Stimulated activated CD4-positive, alpha-beta T cell treated with anti-CD3 and anti-CD28 coated beads, Interleukin-1b, Interleukin-23, amount 100 ng/mL, for 1 hour (primary cell): ENCODE measurements at places on chromosomes 11 and 22.

DNA sequence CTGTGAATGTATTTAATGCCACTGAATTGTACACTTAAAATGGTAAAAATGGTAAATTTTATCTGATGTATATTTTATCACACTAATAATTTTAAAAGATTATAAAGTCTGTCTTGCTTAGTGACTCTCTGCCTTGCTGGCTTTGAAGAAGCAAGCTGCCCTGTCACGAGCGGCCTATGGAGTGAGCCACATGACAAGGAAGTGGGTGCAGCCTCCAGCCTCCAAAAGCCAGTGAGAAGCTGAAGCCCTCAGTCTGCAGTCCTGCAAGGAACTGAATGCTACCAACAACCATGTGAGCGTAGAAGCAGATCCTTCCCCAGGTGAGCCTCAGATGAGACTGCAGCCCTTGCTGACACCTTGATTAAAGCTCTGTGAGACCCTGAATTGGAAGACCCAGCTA, 20.0 kb downstream of the C11orf24 start:
- no peak for DNase-seq

DNA sequence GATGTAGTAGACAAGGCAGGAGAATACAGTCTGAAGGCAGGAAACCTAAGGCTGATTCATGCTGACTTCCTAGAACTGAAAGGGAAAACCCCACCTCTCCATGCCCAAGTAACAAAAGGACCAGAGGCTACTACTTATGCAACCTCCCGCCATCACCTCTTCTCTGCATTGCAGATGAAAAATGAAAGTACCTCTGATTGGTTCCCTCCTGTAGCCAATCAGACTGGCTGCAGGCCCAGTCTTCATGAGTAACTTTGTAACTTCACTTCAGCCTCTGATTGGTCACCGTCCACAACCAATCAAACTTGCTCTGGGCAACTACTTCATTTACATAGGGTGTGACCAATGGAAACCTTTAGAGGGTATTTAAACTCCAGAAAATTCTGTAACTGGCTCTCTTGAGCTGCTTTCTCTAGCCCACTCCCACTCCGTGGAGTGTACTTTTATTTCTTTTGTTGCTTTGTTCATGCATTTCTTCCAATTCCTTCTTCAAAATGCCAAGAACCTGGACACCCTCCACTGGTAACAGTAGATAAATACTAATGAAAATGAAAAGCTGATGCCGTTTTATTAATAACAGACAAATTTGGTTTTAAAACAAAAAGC, 5.2 kb upstream of the MAP6 start:
- no peak for DNase-seq

DNA sequence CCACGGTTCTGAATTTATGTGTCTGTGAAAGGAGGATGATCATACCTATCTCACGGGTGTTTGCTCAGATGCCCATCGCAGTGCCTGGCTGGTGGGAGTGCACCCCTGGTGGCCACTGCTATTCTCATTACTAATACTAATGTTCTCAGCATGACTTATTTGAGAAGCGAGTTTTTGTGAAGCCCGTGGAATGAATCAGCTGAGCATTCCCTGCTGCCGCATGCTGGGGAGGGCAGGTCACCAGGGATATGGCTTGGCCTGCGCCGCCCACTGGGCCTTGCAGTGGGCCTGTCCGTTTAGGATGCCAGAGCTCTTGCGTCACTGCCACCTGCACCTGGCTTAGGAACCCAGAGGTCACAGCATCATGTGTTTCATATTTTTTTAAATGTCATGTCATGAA, 16.9 kb downstream of the CTTN start:
- no peak for DNase-seq

- DNase-seq = no peak
Observed at GRCh38 chr11:36095716-36096115, 151.9 kb downstream of the LDLRAD3 start.

GRCh38 chr11:12993626-12994025, 15.5 kb upstream of the RASSF10 start:
- DNase-seq = no peak

DNA sequence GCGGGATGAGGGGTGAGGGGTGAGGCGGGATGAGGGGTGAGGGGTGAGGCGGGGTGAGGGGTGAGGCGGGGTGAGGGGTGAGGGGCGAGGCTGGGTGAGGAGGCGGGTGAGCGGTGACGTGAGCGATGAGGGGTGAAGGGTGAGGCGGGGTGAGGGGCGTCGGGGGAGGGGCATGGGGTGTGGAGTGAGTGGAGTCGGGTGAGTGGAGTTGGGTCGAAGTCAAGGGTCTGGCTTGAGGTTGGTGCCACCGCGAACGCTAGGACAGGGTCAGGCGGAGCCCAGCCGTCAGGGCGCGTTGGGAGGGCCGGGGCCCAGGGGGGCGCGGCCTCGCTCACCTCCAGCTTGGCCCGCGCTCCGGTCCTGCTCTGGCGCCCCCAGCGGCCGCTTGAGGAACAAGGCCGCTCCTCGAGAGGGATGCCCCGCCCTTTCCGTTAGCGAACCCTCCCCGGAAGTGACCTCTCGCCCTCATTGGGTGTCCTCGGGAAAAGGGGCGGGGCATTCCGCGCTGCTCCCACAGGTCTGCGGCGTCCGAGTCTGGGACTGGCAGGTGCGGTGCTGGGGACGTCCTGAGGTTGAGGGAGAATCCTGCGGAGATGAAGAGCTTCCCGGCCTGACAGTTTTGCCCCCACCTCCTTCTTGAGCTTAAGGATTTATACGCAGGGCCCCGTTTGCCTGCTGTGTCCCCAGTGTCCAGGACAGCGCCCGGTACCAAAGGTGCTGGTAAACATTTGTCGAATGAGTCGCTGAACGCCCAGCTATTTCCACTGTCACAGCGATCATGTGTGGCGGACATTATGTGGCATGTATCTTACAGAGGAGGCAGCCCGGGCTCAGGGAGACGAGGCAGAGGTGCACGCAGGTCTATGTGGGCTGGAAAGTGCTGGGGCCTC, at the start of gene SYCE3:
TSS of gene SYCE3 (minus strand) at position 397 of the 890 bp plus-strand sequence. CDS start 6,514 bp downstream, outside the sequence.
- DNase-seq = peak; percentile 96

- DNase-seq = no peak
Observed at GRCh38 chr11:15494740-15495139, 380.0 kb downstream of the INSC start.

- no peak for DNase-seq
Observed at GRCh38 chr11:94826415-94826814, 58.3 kb downstream of the AMOTL1 start.

DNA sequence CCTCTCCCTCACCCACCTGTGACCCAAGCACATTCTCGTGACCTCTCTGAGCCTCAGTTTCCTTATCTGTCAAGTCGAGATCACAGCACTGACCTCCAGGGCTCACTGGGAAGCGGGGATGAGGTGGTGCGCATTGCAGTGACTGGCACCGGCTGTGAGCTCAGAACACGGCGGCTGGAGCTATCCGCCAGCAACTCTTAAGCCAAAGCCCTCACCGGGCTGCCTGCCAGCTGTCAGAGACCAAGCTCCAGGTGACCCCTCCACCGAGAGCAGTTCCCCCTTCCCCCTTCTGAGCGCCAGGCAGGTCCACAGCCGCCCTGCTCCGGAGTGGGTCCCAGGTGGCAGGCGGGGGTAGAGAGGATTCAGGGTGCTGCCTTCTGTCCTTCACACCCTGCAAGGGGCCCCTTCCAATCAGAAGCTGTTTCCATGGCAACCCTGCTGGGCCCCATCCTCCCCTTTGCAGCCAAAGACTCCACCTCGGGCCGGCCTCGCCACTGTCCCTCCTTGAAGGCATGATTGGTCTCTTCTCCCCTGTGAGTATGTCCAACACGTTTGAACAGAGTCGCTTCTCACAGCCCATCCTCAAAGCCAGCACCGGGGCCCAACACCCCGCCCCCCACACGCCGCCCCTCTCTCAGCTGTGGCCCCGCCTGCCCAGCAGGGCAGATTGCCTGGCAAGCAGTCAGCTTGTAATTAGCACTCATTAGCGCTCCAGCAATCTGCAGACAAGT, 98.7 kb downstream of the WNT7B start:
- no peak for DNase-seq

GRCh38 chr11:82998697-82999096, 73.0 kb downstream of the RAB30 start:
- DNase-seq = no peak

DNA sequence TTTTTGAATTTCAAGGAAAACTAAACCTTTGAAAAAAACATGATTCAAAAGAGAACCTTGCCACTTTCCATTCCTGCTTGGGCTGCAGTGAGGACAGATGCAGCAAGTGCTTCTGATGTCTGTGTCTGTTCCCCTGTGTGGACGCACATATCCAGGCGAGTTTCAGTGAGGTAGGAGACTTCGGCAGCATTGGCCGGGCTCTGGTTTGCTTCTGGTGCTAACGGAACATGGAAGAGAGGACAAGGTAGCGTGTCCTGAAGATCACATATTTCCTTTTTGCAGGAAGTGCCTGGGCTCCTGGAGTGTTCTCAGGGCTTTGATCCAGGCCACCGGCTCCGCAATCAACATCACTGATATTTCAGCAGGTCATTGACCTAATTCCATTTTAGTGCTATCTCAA, 33.1 kb upstream of the IGLL5 start:
- DNase-seq = no peak

DNA sequence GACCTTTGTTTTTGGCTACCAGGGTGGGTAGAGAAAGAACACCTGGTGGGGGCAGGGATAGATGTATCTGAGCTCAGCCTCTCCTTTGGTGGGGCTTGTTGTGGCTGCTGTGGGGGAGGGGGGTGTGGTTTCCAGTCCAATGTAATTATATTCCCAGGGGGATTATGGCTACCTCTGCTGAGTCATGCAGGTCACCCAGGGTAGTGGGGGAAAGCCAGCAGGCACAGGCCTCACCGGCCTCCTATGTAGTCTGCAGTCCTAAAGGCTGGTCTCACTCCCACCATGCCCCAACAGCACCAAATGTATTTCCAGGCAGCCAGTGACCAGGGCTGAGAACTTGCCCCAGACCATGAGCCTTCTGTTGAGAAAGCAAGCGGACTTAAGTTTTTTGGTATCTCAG, 119.6 kb downstream of the DYNC2H1 start:
- DNase-seq = no peak

DNA sequence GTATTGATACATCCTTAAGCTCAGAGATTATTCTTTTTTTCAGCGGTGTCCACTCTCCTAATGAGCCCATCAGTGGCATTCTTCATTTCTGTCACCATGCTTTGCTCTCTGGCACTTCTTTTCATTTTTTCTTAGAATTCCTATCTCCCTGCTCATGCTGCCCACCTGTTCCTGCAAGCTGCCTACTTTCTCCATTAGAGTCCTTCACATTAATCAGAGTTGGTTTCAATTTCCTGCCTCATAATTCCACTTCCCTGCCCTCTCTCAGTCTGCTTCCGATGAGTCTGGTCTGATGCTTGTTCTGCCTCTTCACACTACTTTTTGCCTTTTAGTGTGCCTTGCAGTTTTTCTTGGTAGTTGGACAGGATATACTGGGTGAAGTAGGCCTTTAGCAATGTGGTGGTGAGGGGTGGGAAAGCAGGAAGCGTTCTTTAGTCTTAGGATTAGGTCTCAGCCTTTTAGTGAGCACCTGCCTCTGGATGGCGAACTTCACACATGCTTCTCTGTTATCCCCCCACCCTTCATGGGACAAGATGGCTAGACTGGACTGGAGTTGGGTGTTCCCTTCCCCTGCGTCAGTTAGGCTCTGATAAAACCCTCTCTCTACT, 53.6 kb downstream of the CECR2 start:
- DNase-seq = no peak

DNA sequence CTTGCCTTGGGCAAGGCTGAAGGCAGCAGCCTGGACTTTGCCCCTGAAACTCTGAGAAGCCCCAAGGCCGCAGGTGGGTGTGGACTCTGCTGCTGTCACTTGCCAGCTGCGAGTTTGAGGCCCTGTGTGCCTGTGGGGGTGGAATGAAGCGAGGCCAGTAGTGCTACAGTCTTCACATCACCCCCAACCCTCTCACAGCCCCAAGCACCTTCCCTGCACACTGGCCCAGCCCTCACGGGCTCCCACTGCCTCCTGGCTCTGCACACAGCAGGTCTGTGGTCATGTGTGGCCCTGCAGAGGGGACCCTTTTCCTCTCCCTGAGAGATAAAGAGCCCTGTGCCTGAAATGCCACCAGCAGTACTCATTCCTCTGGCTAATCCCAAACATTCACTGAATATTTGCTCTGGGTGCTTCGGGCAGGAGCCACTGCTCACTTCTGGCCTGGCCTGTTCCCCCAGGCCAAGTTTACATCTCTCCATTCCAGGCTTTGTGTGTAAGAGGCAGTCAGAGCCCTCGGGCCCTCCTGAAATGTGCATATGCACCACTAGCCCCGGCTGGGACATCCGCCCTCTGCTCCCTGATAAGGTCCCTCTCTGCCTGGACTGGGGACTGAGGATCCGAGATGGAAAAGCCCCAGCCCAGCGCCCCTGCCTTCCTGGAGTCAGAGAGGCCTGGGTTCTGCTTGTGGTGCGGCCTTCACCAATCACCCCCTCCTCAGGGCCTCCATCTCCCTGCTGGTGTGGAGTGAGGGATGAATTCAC, 17.7 kb downstream of the MGAT3 start:
- DNase-seq = no peak

- no peak for DNase-seq
Observed at GRCh38 chr11:111069066-111069465, 176.5 kb upstream of the POU2AF2 start.

DNA sequence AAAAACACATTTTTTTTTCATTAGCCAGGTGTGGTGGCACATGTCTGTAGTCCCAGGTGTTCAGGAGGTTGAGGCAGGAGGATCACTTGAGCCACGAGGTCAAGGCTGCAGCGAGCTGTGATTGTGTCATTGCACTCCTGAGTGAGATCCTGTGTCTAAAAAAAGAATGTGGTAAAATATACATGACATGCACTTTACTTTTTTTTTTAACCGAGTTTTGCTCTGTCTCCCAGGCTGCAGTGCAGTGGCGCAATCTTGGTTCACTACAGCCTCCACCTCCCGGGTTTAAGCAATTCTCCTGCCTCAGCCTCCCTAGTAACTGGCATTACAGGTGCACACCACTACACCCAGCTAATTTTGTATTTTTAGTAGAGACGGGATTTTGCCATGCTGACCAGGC, 22.5 kb upstream of the CLDN5 start:
- DNase-seq = no peak

DNA sequence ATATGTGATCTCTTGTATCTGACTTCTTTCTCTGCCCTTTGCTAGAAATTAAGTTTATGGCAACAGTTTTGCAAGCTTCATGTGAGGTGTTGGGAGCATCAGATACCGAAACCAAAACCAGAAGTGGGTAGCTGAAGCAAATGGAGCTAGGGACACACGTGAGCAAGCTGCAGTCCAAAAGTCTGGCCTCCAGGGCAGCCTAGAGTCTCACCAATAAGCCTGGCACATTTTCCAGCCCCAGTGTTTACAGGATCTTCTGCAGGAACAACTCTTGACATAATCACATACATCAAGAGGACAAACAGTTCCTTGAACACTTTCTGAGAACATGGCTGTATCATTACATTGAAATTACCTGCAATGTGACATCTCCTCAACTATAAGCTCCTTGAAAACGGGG, 114.1 kb downstream of the LARGE1 start:
- no peak for DNase-seq
